AG10803 (cell line): ENCODE measurements at places on chromosomes 6 and 20.

DNA sequence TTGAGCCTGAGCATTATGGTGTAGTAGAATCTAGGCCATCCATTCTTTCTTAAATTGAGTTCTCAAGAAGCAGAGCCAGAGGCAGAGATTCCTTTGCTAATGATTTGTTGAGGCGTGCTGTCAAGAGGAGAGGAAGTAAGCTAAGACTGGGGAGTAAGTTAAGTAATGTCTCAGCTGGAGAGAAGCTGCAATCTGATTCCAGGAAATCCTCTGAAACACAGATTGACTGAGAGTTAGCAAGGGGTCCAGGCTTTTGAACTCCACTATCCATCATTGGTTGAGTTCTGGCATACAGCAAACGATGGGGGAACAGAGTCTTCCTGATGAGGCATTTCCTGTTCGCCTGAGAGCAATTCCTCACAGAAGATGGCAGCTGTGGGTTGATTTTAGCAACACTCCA is 207.4 kb upstream of the RAB32 start:
- no peak for DNase-seq

GRCh38 chr20:34709831-34710567 is 5.9 kb downstream of the TP53INP2 start:
- DNase-seq = peak; percentile 65

DNA sequence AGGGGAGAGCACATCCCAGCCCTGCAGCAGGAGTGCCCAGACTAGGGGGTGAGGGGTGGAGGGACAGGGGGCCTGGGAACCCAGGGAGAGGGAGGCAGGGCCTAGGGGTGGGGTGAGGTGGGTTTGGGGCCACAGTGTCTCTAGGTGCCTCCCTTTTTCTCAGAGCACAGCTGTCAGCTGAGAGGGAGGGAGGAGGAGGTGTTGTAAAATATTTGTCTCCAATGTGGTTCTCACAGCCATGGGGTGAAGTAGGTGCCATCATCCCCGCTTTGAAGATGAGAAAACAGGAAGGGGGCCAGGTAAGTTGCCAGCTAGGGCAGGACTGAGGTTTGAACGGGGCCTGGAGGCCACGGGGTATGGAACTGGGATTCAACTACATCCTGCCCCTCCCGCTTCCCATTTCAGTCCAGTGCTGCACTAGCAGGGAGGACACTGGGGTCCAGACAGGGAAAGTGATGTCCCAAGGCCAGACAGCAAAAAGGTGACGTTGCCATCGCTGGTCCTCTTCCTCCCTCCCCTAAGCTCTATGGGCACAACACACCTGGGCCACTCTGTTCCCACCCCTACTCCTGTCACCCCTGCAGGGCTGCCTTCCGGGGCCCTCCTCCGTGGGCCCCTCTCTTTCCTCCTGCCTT is 20.3 kb downstream of the PACSIN1 start:
- DNase-seq = no peak

DNA sequence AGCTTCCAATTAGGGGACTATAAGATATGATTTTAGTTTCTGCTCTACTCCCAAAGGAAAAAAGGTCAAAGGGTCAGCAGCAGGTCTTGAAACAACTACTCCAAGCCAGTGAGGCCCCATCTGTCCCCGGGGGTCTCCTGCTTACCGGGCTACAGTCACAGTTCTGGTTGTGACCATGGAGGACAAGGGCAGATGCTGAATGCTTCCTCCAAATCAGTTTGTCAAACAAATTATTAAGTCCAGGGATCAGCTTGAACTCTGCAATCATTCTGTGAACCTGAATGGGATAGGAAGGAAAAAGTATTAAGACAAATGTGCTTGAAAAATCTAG is 60.2 kb downstream of the MYH7B start:
- DNase-seq = no peak

GRCh38 chr20:26295006-26295405 is 598.4 kb upstream of the ZNF337 start:
- DNase-seq = peak; percentile 5

DNA sequence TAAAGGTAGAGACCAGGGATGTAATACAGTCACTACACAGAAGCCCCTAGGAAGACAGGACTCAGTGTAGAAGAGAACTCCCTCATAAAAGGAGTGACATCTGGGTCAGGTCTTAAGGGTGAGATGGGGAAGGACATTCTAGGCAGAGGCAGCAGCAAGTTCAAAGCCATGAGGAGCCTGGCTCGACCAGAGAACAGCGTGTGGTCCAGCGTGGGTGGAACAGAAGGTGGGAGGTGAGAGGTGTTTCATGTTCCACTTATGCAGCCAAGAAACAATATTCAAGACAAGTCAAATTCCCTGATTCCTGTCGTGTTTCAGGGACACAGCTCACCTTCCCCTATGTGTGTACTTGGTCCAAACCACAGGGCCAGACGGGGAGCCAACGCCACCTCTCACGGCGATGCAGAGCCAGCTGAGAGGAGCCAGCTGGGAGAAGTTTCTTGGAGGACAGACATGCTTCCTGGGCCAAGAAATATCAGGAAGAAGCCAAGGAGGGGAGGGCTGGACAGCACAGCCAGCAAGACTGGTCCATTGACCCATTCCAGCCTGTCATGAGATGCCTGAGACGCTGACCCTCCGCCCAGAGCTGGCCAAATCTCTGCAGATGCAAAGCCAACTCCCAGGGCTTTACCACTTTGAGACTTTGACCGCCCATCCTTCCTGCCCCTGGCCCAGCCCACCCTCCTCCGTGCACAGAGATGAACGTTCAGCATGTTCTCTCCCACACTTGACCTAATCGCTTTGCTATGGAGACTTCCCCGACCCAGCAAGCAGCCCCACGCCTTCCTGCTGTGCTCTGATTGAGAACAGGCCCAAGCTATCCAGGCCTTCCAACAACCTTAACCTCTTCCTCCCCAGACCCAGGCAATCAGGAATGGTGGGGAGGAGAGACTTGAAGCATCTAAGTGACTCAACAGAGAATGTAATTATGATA is 113.8 kb downstream of the PRND start:
- peak; percentile 58 for DNase-seq
